Diencephalon (tissue), 1 donor: ENCODE measurements at places on chromosomes 11 and 22. TPM values are rescaled to one million over a fixed set of nuclear protein-coding genes. Genes with fewer than 3 reads are reported as not detected.

EIF3M gene
- total RNA-seq: 117 TPM

PYGM gene
- 2.3 TPM for total RNA-seq

SPTBN2 gene
- 97.3 TPM for total RNA-seq

SMIM35 gene
- under 0.01 TPM for total RNA-seq

NLRP10 gene
- not detected for total RNA-seq

ADM2 gene
- not detected for total RNA-seq

GGTLC2 gene
- total RNA-seq: not detected

LRP5 gene
- 13.6 TPM for total RNA-seq

TMEM132A gene
- total RNA-seq: 104 TPM
